ENCODE measurements at places on chromosomes 1 and 21.

DNA sequence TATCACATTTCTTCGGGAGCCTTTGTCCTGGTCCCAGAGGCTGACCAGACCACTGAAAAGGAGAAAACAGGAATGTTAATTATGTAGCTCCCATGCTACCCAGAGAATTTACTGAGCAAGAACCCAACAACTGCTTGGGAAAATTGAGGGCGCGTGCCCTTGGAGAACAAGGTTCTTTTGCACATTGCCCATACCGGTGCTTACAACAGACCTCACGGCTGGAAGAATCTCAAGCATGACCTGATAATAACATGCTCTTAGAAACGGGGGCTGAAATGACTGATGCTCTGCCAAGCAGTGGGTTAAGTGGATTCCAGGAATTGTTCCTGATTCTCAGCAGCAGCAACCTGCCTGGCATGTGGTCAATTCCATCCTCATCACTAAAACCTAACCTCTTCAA, 49.3 kb upstream of the AJAP1 start:
- no peak for DNase-seq

- no peak for DNase-seq
Observed at GRCh38 chr21:16419188-16419921, 689.6 kb downstream of the USP25 start.

GRCh38 chr1:4908486-4908885, 254.1 kb downstream of the AJAP1 start:
- no peak for DNase-seq

GRCh38 chr1:996851-997712, 2.8 kb downstream of the HES4 start:
- no peak for DNase-seq

- DNase-seq = no peak
Observed at GRCh38 chr1:44646261-44647110, 27.8 kb downstream of the TMEM53 start.

DNA sequence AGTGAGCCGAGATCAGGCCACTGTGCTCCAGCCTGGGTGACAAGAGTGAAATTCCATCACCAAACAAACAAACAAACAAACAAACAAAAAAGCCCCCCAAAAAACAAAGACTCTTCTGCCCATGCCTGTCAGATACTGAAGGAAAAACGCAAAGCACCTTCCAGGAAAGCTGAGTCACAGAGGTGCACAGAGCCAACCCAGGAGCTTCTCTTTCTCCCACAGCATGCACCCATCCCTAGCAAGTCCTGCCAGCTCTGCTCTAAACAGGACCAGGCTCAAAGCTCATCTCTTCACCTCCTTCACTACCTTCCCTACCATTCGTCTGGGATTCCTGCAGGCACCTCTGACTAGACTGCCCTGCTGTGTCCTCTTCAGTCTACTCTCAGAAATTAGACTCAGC, 46.5 kb downstream of the ETS2 start:
- no peak for DNase-seq

DNA sequence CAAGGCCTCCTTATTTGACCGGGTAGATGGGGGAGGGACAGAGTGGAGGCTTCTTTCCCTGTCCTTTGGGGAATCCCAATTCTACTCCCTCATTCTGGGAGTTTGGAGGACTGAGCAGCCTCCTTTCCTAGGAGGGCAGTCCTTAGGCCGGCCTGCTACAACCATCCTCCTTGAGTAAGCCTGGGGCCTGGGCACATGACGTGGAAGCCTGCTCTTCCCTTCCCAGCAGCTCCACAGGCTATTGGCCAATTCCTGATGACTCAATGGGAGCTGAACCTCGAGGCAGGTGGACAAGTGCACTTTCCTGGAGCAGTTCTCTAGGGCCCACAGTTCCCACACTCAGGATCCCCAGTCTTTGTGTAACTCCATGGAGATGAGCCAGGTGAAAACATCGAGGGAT, 3.1 kb downstream of the KCNA10 start:
- no peak for DNase-seq

GRCh38 chr1:67880056-67880601, 46.9 kb upstream of the GNG12 start:
- DNase-seq = no peak

DNA sequence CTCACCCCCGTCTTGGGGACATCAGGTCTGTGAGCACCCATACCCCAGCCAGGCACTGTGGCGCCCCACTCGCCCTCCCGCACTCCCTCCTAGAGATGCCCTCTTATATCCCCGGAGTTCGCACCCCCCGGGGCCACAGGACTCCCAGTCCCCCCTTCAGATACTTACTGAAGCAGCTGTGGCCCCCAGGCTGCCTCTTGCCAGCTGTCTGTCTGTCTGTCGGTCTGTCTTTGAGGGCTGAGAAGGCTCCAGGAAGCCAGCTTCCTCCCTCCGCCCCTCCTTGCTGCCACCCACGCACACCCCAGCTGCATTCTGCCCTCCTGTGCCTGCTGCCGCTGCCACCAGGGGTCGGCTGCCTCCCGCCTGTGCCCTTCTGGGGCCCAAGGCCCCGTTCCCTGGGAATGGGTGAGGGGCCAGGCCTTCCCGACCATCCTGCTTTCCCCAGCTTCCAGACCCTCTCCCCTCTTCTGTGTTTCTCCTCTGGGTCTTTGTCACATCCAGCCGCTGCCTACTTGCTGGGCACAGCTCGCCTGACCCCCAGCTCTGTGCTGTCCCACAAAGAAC, at the start of gene PTPN7:
PTPN7 (minus strand) TSS at position 226 of the 564 bp plus-strand sequence. CDS start 1,200 bp downstream, outside the sequence.
- DNase-seq = peak; percentile 75

- no peak for DNase-seq
Observed at GRCh38 chr1:202951437-202951836, 6.7 kb downstream of the ADIPOR1 start.

DNA sequence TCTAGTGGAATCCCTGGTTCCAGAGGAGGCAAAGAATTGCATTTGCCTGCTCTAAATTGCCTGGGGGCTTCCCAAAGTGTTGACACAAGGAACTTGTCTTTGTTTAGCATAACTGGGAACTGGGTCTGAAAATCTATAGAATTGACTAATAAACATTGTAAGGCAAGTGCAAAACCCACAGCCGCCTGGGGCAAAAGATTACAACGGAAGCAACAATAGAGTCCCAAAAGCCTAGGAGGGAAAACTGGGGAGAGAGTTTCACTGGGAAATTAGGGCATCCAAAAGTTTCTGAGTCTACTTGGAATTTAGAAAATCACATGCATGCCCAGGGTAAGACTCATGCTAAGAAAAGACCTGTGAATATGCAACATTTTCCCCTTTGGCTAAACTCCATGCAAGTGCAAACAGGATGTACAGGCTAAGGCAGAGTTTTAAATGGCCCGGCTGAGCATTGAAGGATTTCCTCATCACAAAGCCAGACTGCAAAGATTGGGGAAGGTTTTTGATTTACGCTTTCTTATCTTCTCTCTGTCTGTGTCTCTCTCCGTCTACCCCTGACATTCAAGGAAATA, 725.3 kb upstream of the NCAM2 start:
- no peak for DNase-seq

DNA sequence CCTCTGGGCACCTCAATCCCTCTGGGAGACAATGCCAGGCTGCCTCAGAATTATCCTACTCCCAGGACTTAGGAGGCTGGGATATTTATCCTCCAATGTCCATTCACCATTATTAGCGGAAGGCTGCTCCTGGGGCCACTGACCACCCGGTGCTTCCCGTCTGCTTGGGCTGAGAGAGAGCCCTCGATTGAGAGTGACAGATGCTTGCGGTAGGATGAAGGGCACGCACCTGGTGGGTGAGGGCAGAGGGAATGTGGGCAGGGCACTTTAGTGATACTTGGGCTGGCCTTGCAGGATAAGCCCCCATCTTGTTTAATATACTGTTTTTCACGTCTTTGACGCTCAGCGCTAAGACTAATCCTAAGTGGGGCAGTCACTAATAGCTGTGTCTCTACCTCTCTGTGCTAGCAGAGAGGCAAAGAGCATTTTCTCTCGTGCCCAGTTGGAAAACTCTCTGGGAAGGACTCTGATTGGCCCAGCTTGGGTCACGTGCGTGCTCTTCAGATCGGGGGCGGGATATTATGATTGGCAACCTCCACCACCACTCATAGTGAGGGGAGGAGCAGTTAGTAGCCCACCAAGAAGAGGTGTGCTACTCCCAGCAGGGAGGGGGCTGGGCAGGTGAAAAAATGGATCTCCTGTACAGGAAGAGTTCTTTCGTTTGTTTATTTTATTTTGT, 10.6 kb upstream of the PARS2 start:
- DNase-seq = no peak

DNA sequence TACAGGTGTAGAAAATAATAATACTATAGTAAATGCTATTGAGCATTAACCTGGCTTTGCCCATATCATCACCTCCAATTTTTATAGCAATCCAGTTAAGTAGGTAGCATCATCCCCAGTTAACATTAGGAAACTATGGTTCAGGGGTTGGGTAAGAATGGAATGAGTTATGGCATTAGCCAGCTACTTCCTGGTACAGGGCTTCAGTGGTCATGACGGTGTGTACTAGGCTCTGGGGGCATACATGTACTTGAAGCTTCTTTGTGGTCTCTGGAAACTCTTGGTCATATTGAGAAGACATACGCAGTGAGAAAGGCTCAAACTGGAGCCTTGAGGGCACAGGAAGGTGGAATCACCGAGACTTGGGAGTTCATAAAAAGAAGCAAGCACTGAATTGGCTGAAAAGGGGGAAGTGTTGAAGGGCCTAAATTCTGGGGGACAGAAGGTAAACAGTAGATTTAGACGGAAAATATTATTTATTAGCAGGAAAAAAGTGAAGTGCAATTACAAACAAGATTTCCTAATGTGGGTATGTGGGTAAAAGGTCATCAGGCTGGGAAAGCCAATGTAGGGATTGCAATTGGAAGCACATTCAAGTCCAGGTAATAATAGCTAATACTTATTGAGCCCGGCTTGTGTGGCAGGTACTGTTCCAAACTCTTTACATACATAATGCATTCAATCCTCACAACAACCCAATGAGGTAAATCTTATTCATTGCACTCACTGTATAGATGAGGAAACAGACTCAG, 114.2 kb upstream of the ATP1A1 start:
- no peak for DNase-seq

DNA sequence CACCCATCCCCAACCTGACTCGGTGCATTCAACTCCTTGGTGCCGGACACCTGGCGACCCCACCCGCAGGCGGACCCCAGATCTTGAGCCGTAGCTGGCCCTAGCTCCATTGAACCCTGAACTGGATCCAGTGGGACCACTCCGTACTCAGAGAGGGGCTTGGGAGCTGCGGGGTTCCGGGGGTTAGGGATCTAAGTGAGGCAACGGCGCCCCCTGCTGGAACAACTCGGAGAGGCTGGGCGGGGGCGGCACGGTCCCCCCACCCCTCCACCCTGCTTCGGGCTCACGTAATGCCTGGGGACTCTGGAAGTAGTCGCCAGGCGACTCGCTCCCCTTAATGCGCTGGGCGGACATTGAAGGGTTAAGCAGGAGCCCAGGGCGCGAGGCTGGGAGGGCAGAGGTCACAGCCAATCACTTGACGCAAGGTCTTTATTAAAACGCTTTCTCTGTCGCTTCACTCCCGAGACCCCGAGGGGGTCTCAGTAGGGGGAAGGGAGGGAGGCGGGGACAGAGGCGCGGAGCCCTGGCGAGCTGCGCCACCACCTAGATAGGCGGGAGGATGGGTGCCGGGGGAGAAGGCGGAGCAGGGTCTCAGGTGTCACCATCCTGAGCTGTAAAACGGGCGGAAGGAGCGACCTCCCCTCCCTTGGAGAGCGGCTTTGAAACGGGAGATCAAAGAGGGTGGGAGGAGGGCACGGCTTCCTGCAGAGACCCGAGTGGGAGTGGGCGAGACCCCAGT, 704 bp upstream of the CRABP2 start:
- DNase-seq = peak; percentile 64

GRCh38 chr1:63198871-63199394, 123.4 kb upstream of the FOXD3 start:
- no peak for DNase-seq

DNA sequence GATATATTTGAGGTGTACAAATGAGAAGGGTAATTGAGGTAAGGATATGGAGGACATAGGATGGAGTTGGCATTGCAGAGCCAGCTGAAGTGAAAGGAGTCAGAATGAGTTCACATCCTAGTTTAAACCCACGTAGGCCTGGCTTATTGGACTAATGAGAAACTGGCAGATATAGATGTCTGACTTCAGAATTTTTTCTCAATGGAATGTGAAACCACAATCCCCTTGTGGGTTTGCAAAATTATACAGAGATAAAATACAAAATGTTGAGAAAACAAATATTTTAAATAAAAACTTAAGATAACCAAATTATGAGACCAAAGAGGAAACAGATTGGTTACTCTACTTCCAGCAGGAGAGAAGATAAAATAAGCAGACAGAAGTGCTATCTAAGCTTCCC, 277.4 kb upstream of the LRRC7 start:
- no peak for DNase-seq

- DNase-seq = no peak
Observed at GRCh38 chr1:184186167-184186566, 134.6 kb downstream of the TSEN15 start.

GRCh38 chr1:182604175-182605164, at the start of gene RGS16:
Gene RGS16 (minus strand): TSS chr1:182604389. CDS start chr1:182604259, 130 bp downstream.
- peak; percentile 84 for DNase-seq

DNA sequence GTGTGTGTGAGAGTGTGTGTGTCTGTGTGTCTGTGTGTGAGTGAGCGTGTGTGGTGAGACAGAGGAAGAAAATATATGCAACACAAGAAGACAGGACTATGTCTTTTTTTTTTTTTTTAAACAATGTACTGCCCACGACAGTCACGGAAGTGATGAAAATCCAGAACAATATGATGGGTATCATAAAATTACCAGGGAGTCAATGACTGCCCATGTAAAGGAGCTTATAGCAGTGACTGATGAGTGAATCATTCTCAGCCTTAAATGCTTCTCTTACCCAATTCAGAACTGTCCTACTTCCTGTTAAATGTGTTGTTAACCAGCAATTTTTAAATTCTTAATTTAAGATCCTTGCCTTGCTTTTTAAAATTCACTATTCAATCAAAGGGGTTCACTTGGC, 46.6 kb downstream of the RGS7 start:
- no peak for DNase-seq

GRCh38 chr21:41207401-41208375, 39.7 kb downstream of the BACE2 start:
- DNase-seq = no peak

DNA sequence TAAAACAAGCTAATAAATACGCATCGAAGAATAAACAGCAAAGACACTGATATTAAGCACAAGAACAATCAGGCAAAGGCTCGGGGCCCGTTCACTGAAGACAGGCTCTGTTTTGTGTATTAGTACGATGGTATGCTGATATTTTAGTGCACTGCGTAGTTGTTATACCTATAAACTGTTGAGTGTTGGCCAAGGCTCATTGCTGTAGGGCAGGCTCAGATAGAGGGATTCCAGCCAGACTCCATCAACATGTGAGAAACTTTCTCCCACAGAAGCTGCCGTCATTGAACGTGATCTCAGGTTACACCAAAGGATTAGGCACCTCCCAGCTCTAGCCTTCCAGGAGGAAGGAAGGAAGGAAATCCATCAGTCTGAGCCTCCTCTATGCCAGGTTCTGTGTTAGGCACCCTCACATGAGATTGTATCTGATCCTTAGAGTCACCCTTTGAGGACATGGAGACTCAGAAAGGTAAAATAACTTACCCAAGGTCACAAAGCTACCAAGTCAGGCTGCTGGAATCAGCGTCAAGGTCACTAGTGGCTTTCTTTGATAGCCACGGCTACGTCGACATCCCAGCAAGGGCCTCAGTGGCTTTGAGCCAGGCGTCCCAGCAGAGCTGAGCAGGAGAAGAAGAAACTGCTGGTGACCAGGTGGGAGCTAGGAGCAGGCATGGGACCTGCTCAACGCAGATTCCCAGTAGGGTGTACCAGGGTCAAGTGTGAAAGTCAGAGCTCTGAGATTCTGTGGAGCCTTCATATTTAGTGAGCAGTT, 14.8 kb downstream of the BCAR3 start:
- no peak for DNase-seq
